ENCODE measurements at places on chromosomes 11 and 22.
A peak's percentile ranks its signal among the peaks of the same experiment; 100 is the strongest.

DNA sequence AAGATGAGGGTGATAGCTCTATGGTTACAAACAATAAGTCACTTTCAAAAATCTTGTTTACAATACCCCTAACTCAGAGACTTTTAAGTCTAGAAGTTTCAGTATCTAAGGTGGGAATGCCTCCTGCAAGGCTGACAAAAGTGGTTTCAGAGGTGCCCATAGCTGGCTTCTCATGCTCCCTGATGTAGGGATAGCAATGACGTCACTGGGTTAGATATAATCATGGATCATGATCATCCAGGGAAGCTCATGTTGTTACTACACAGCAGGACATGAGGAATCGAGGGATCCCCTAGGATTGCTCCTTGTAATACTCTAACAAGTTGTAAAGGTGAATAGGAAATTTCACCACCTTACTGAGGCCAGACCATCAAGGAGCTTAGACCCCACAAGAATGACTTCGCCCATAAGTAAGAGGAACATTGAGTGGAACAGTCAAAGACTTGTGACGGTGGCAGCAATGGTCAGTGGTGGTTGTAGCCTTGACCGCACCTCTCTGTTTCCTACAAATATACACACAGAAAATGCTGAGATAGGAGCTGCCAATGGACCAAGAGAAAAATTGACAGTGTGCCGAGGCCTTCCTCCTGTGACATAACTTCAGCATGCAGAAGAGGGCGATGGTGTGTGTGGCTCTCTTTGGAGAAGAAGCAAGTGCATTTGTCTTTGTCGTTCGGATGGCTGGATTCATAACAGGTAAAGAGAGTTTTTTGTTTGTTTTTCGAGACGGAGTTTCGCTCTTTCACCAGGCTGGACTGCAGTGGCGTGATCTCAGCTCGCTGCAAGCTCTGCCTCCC, 15.6 kb downstream of the APOL4 start:
- DNase-seq: no peak

- peak; percentile 93 for DNase-seq
These were observed 1407.6 kb upstream of the RAG2 start for GRCh38 chr11:38005597-38005996.

- DNase-seq: no peak
These were observed 144.1 kb downstream of the BBOX1 start for GRCh38 chr11:27184458-27185312.

DNA sequence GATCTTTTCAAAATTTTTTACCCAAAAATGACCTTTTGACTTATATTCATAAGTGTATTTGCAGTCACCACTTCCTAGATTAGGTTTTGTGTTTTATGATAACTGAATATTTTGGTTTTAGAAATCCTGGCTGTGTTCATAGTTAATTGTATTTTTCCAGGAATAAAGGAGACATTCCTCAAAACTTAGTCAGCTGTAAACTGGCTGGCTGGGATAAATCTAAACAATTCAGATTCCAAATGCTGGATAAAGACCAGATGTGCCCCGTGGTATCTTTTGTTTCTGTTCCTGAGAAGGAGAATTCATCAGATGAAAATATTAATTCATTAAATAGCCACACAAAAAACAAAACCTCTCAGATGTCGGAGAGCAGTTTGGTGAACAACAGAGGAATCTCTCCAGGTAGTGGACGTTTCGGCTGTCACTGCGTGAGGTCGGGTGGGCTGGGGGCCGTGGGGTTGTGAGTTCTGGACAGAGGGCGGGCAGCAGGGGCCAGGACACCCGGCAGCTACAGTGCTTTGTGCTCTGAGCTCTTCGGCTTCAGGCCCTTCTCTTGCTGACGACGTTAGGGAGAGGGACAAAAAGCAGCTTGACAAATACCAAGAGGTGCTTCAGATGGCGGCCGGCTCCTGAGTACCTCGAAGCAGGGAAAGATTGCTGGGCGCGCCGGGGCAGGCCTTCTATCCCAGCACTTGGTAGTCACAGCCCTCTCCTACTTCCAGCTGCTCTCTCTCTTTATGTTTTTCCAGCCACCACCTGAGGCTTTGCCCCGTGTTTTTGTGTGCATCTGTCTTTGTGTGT, 24.6 kb downstream of the MOV10L1 start:
- DNase-seq: peak; percentile 89

GRCh38 chr11:67055812-67056211, 835 bp upstream of the RHOD start:
- peak; percentile 16 for DNase-seq

DNA sequence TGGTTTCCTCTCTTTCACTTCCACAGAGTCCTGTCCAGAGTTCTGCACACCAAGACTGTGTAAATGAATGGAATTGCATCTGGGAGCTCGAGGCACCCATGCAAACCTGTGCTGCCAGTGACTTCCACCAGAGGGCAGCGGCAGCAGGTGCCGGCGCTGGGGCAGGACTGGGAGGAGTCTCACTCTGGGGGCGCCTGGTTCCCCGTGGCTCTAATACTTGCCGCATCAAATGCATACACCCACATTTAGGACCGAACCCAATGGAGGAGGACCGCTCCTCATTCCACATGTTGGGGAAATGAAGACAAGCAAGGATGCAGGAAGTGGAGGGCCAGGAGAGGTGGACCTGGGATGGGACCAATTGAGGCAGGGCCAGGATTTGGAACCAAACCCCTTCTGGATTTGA, 1.1 kb upstream of the CD6 start:
- peak; percentile 50 for DNase-seq

- DNase-seq: peak; percentile 13
These were observed 58.1 kb downstream of the RSF1 start for GRCh38 chr11:77762426-77762825.

DNA sequence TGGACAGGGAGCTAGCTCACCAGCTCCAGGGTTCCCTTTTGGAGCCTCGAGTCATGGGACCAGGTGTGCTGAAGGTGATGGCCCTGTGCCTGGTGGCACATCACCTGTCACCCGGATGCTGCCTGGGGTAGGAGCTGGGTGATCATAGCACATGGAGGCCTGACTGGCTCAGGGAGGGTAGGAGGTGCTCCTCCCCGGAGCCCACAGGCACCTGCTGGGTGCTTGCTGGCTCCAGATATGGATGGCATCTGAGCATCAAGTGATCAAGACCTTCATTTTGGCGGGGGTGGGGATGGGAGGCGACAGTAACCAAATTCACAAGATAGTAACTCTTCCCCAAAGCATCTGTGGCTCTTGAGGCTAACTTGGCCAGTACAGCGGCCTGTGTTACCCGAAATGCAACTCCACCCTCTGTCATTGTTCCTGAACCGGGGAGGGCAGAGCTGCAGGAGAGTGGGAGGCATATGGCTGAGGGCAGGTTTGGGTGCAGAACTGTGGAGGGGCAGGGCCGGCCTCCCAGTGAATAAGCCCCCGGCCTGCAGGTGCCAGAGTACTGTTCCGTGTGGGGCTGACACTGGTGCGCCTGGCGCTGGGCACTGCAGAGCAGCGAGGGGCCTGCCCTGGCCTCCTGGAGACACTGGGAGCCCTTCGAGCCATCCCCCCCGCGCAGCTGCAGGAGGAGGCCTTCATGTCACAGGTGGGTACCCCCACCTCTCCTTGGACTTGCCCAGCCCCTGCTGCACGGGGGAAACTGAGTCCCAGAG, 4.7 kb downstream of the TBC1D10C start:
- no peak for DNase-seq

DNA sequence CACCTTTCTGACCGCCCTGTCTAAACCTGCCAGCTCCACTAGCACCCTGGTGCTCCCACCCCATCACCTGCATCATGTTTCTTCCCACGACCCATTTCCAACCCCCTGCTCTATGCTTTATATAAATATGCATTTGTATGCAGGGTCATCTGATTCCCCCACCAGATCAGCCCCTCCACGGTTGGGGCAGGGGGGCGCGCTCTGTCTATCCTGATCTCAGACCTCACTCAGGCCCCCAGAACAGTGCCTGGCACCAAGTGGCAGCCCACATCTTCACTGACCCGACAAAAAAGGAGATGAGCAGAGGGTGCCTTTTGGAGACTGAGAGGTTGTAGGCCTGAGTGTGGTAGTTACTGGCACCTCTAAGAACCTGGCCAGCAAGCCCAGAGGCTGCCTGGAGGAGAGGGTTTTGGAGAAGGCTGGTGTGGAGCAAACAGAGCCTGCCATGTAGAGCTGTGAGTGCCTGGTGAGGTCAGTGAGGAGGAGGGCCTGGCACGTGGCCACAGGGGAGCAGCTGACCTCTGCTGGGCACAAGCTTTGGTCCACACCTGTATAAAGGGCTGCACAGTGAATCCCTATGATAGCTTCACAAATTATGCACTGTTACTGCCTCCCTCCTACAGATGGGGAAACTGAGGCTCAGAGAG, 86.3 kb upstream of the RTL6 start:
- DNase-seq: no peak

GRCh38 chr11:78689585-78690153, 115.0 kb upstream of the NARS2 start:
- DNase-seq: no peak

GRCh38 chr11:76169473-76169896, 36.8 kb downstream of the WNT11 start:
- DNase-seq: no peak

GRCh38 chr11:134730101-134730500, 318.1 kb upstream of the B3GAT1 start:
- no peak for DNase-seq

GRCh38 chr11:57776577-57777210, 15.1 kb downstream of the CTNND1 start:
- no peak for DNase-seq

GRCh38 chr22:19291218-19291579, 320 bp downstream of the CLTCL1 start:
- peak; percentile 21 for DNase-seq

DNA sequence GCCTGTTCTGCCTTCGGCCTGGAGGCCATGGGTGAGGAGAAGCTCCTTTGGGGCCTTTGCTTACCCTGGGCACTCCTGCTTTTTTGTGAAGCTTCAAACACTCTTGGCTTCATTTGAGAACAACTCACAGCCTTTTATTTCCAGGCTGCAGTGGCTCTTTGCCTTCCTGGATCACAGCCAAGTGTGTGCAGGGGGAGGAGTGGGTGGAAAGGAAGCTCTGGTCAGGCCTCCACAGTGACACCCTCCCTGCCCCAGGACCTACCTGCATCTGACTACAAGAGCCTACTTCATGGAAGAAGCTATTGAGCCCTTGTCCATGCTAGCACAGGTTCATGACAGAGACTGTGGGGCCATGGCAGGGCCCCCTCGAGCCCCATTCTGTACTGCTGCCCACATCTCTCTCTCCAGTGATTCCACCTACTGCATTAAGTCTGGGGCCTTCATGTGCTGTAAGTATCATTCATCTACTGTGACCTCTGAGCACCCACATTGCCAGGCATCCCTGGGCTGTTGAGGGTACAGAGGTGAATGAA, 52.3 kb downstream of the GAB4 start:
- DNase-seq: no peak

DNA sequence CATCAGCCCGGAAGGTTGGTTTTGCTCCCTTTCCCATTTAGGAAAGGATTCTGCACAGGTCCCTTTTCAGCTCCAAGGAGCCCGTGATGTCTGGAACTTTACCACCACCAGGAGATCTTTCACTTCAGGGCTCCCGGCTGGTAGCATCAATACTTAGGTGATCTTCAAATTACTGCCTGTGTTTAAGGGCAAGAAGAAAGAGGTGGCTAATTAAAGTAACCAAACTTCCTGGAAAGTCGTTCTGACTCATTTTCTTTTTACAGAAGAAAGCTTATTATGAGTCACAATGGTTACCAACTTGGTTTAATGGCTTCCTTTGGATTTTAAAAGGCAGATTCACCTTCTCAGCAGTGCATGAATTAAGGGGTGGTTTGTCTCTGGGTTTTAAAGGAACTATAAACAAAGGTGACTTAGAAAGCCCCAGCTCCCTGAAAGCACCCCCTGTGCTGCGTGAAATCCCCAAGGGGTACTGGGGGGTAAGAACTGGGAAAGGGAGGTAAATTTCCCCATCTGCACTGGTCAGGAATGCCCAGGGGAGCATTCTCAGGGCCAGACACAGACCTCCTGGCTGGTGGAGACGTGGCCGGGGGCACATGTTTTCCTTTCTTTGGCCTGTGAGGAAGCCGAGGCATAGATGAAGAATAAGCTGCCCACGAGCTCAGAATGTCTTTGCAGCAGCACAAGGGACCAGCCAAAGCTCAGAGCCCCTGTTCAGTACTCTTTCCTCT, 8.8 kb downstream of the POU2F3 start:
- peak; percentile 49 for DNase-seq

DNA sequence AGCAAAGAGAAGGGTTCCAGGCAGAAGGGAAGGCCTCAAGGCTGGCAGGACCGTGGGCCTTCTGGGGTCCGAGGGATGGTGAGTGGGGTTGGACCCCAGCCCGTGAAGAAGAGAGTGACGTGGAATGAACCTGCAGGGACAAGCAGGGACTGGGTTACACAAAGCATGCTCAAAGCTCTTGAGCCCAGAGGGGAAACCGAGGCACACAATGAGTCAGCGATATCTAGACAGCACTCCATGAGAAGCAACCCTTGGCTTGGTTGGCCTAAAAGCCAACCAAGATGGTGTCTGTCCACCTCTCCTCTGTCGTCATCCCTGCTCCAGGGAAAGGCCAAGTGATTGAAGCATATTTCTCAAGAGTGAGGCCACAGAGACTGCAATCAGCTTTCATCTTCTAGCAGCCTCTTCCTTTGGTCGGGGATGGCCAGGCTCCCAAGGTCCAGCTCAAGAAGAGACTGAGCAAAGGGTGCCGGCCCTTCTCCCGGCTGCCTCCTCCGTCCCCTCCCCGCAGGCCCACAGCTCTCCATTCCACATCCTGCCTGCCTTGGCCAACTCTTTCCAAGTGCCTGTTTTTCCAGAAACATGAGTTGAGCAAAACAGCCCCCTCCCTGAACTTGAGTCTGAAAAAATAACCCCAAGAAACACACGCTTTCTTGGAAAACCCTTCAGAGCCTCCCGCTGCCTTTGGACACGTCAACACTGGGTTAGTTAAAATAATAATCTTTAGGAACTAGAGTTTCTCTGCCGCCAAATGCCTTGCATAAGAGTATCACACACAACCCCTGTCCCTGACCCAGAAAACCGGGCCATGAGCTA, 556.6 kb downstream of the MIAT start:
- peak; percentile 93 for DNase-seq

DNA sequence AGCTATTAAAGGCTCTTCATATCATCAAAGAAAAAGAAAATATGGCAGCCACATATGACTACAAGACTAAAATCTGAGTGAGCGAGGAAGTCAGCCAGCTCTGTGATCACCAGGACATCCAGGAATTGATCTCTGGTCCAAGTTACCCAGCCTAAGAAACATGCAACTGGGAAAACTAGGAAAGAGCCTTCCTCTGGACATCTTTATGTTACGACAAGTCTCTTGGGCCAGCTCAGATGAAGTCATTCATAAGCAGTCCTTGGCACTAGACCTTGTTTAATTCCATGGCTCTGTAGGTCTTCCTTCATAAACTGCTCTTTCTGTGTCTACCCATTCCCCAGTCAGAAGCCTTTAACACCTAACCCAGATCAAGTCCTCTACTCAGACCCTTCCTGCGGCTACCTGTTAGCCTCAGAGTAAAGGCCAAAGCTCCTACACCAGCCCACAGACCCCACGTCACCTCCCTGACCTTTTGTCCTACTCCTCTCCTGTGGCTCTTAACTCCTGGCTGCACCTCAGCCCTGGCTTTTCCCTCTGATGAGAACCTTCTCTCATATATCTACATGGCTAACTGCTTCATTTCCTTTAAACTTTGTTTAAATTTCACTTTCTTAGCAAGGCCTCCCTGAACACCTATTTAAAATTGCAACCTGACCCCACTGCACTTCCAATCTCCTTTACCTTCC, 134.0 kb downstream of the KIF18A start:
- no peak for DNase-seq

GRCh38 chr11:14555818-14556217, 35.6 kb upstream of the PSMA1 start:
- DNase-seq: peak; percentile 16

Data from cardiac fibroblast (primary cell).